B cell (primary cell): ENCODE measurements at places on chromosomes 6 and 20. TPM values are rescaled to one million over a fixed set of nuclear protein-coding genes. Genes with fewer than 3 reads are reported as not detected.

DNA sequence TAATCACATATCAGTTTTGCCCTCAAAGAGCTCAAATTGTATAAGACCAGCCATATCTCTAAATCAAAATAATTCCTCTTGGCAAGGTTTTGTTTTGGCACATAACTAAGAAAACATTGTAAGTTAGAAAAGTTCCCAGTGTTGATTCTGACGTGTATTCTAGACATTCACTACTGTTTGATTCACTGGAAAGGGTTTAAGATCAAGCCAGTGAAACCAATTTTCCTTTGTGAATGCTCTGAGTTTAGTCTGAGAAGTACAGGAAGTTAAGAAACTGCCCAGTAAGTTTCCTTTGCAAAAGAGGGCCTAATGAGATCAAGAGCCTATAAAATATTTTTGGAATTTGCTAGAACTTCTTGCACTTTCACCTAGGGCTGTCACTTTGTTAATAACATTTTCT lies 143.0 kb downstream of the FNDC1 start:
- DNase-seq, result no peak
- H3K36me3 ChIP-seq, result no peaks in the 10 kb centered on the region
- H3K4me1 ChIP-seq, result no peaks in the 10 kb centered on the region
- no peak overlapping the region for H3K4me3 ChIP-seq
- no peak overlapping the region for H3K27ac ChIP-seq

DNA sequence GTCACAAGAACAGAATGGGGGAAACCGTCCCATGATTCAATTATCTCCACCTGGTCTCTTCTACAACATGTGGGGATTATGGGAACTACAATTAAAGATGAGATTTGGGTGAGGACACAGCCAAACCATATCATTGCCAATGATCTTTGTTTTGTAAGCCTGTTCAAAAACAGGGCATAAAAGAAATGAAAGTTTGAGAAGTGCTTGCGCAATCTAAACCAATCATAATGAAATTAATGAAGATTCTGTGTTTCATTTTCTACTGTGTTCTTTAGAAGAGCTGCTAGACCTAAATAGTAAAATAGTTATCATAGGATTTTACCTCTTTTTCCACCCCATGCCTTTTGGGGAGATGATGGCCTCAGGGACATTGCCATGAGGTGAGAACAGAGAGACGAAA lies 761.3 kb downstream of the HDGFL1 start:
- no peak overlapping the region for H3K4me3 ChIP-seq
- H3K27ac ChIP-seq, result no peak overlapping the region
- H3K27me3 ChIP-seq, result no peaks in the 10 kb centered on the region
- H3K4me1 ChIP-seq, result no peaks in the 10 kb centered on the region

GRCh38 chr6:30481211-30481964 lies 7.9 kb upstream of the HLA-E start:
- peaks cover 32% of the 10 kb centered on the region for H3K27me3 ChIP-seq
- H3K27ac ChIP-seq, result no peak overlapping the region
- H3K4me1 ChIP-seq, result peaks cover 21% of the 10 kb centered on the region
- no peak overlapping the region for H3K4me3 ChIP-seq

DNA sequence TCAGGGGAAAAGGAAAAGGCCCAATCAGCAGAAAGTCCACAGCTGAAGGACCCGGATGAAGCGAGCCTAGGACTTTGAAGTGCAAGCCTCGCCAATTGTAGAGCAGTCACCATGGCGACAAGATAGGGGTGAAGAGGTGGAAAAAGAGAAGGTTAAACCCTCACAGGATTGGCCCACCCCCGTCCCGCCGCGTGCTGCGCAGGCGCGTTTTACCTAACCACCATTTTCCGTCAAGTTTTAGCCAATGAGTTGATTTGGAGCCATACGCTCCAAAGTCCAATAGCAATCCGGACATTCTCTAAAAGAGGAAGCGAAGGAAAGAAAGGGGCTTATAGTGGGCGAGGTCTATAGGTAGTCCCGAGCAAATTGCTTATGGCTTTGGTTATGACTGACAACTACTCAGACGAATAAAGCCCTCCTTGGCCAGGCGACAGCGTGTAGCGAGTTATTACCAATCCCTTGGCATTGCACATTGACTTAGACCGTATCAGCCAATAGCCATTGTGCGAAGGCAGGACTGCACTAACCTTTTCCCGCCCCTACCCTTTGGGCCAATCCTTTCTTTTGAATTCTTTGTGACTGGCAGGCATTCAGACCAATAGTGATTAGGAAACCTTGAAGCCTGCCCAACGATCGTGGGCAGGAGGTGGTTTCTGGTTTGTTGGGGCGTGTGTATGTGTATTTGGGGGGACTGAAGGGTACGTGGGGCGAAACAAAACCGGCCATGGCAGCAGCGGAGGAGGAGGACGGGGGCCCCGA lies at the start of gene RNF5:
RNF5 (plus strand) TSS at position 618 of the 759 bp plus-strand sequence; CDS start at position 725, 107 bp downstream.
- peaks cover 27% of the 10 kb centered on the region for H3K36me3 ChIP-seq
- peaks cover 47% of the 10 kb centered on the region for H3K4me1 ChIP-seq
- peak within 1 kb of the TSS; percentile 92 for H3K4me3 ChIP-seq
- DNase-seq, result peak; percentile 99
- H3K27ac ChIP-seq, result peak within 1 kb of the TSS; percentile 97

MOXD1 gene
- 6.7 and 7.0 TPM in 2 replicates for total RNA-seq

- DNase-seq, result no peak
- no peak overlapping the region for H3K4me3 ChIP-seq
- no peaks in the 10 kb centered on the region for H3K4me1 ChIP-seq
- H3K36me3 ChIP-seq, result no peaks in the 10 kb centered on the region
- no peak overlapping the region for H3K27ac ChIP-seq
These were observed 11.7 kb downstream of the DAAM2 start for GRCh38 chr6:39803872-39804271.

C20orf204 gene
- total RNA-seq, result 2.5 TPM in 2 replicates

BACH2 gene
- total RNA-seq, result 235 and 254 TPM in 2 replicates

GRCh38 chr20:54219751-54220426 lies 12.0 kb downstream of the PFDN4 start:
- no peaks in the 10 kb centered on the region for H3K36me3 ChIP-seq
- H3K27me3 ChIP-seq, result no peaks in the 10 kb centered on the region
- no peaks in the 10 kb centered on the region for H3K4me1 ChIP-seq
- no peak overlapping the region for H3K27ac ChIP-seq
- no peak for DNase-seq
- H3K4me3 ChIP-seq, result no peak overlapping the region

TPD52L1 gene
- total RNA-seq, result not detected in 2 replicates

DNA sequence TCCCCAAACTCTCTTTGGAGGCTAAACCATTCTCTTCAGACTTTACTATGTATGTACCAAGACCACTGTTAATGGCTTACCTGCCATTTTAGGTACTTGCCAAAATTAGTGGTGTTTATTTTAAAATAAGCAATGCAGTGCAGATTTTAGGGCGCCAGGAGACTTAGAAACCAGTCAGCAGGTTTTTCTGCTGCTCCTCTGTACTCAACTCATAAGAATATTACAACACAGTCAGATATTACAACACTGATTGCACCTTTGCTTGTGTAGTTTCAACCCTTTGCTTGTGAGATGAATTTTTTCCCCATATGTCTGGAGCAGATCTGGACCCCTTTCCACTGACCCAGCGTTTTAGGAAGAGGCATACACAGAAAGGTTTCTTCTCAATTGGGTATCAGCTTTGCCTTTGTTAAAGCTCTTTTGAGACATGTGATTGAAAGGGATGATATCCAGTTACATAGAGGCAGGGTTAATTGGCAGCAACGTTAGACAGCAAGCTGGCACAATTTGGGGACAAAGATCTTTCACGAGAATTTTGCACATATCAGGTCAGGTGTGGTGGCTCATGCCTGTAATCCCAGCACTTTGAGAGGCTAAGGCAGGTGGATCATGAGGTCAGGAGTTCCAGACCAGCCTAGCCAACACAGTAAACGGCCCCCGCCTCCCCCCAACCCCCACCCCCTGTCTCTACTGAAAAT lies 6.2 kb downstream of the TTPAL start:
- no peaks in the 10 kb centered on the region for H3K27me3 ChIP-seq
- no peak for DNase-seq
- peaks cover 10% of the 10 kb centered on the region for H3K4me1 ChIP-seq
- no peak overlapping the region for H3K4me3 ChIP-seq

MYB gene
- 1.1 and 1.4 TPM in 2 replicates for total RNA-seq

- H3K27ac ChIP-seq, result peak overlapping the region; percentile 71
- H3K4me3 ChIP-seq, result peak overlapping the region; percentile 96
- H3K36me3 ChIP-seq, result peaks cover 1% of the 10 kb centered on the region
- DNase-seq, result no peak
- no peaks in the 10 kb centered on the region for H3K27me3 ChIP-seq
These were observed 821 bp downstream of the DHX35 start for GRCh38 chr20:38962928-38963401.

MYCT1 gene
- total RNA-seq, result not detected in 2 replicates

- H3K27ac ChIP-seq, result no peak within 1 kb of the TSS
- H3K4me3 ChIP-seq, result no peak within 1 kb of the TSS
- peaks cover 12% of the 10 kb centered on the region for H3K27me3 ChIP-seq
- DNase-seq, result no peak
These were observed at the start of gene LAMA4 for GRCh38 chr6:112253841-112254816. Gene LAMA4 (minus strand): TSS chr6:112254567. CDS start chr6:112254150, 417 bp downstream.

CAP2 gene
- total RNA-seq, result not detected in 2 replicates

DNA sequence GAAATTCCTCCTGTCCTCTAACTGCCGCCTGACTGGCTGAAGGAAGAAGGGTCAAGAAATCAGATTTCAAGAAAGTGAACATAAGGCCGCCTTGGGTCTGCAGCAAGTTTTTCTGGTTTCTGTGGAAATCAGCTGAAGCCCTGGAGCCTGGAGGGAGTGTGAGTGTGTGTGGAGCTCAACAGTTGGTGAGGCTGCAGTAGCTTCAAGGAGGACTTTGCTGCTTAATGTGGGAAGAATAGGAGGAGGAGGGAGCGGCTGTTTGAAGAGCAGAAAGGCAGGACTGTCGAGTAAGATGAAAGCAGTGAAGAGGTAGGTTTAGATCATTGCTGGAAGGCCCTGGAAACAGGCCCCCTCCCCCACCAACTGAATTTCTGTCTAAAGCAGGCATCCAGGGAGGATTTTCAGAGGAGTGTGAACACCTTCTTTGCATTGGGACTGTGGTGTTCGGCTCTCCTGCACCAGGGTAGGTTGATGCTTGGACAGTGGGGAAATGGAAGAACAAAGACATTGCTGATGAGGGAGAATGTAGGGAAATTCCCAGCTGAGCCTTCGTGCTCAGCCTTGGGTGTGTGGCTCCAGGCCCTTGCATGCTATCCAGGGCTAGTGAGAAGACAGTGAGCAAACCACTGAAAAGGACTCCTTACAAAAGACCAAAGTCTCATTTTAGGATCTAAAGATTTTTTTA lies 79.5 kb upstream of the VSTM2L start:
- no peaks in the 10 kb centered on the region for H3K4me1 ChIP-seq
- no peak overlapping the region for H3K4me3 ChIP-seq
- H3K36me3 ChIP-seq, result peaks cover 22% of the 10 kb centered on the region
- DNase-seq, result no peak

GRCh38 chr6:43771858-43772680 lies 2.1 kb downstream of the VEGFA start:
- peaks cover 45% of the 10 kb centered on the region for H3K27me3 ChIP-seq
- H3K27ac ChIP-seq, result no peak overlapping the region
- peak overlapping the region; percentile 22 for H3K4me3 ChIP-seq
- H3K4me1 ChIP-seq, result peaks cover 39% of the 10 kb centered on the region
- no peaks in the 10 kb centered on the region for H3K36me3 ChIP-seq
- peak; percentile 60 for DNase-seq

TPD52L2 gene
- 41.1 and 41.3 TPM in 2 replicates for total RNA-seq
